ENCODE measurements at places on chromosomes 5 and 9.

DNA sequence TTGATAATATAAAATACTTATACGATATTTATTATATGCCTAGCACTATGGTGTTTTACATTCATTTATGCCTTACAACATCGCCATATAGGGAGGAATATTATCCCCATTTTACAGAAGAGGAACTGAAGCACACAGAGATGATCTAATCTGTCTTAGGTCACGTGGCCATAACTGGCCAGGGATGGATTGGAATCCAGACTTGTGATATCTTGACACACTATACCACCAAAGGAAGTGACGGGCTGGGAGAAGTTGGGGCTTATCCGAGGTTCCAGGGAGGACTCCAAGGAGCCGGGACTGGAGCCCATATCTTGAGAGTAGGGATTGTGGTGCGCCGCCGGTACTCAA, 129.8 kb downstream of the TMEM174 start:
- no peak for DNase-seq

DNA sequence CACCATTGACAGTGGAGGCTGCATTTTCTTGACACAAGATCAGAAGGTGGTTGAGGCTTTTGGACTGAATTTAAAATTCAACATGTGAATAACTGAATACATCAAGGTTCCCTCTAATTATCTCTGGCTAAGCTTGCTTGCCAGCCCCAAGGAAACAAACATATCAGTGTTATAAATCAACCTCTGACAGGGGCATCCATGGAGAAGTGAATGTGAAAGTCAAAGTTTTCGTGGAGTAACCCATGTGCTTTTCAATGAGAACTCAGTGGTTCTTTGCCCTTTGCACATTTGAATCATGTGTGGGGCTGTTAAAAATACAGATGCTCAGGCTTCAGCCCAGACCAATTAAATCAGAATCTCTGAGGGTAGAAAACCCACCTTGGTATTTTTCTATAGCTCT, 128.9 kb downstream of the LRRC70 start:
- DNase-seq: no peak

DNA sequence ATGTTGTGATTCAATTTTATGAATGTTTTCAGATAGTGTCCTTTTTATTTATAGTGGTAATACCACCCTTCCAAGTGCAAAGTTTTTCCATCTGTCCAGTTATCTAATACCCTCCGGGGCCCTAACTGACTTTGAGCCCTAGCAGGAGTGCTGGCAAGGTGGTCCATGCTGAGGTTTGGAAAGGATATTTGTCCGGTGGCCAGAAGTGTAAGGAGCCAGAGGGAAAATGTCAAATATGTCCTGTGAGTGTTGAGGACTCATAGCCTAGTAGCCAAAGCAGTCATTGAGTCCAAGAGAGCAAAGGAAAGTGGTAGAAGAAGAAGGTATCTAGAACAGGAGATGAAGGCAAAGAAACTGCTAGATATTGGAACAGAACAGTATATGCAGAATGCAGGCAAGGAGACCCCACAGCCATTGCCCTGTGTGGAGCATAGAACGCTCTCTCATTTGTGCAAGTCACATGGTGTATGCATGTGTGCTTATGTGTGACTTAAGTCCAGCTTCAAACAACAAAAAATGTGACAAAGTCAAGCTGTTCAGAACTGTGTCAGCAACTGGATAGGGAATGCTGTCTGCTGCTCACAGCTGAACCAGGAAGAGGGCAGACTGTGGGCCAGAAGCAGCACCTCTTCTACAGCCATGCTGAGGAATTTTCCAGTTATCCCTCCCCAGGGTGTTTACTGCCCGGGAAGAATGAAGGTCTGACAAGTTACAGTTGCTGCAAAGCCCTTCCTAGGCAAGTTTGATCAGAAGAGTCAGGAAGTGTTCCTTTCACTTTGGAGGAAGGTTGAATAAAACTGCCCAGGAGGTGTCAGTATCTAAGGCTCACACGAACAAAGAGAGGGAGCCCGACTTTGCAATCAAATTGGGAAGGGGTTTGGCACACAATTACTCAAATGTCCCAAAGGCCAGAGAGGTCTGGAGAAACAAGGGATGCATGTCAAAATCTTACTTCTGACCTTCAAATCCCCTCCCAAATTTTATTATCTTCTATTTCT, 463.3 kb upstream of the DMAC1 start:
- DNase-seq: no peak

DNA sequence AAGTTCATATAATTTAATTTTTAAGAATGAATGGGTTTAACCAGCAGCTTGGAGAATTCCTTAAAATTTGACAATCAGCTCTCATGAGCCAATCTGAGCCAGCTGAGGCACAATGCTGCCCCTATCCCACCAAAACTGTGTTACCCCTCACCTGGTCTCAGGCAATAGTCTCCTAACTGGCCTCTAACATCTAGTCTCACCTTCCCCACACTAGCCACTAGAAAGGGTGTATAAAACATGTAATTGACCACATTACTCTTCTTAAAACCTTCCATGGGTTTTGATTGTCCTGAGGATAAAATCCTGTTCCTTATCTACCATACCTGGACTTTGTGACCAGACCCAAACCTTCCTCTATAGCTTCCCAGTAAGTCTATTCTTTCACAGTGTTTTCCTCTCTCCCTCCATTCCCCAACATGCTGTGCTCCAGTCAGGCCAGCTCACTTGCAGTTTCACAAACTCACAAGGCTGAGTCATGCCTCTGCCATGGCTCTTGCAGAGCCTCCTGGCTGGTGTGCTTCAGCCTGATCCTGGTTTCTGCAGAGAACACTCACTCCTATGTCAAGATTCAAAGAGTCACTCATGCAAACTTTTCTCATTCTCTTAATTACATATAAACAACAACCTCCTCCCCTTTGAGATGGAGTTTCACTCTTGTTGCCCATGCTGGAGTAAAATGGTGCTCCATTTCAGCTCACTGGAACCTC, 16.0 kb upstream of the ZCCHC7 start:
- DNase-seq: peak; percentile 23

DNA sequence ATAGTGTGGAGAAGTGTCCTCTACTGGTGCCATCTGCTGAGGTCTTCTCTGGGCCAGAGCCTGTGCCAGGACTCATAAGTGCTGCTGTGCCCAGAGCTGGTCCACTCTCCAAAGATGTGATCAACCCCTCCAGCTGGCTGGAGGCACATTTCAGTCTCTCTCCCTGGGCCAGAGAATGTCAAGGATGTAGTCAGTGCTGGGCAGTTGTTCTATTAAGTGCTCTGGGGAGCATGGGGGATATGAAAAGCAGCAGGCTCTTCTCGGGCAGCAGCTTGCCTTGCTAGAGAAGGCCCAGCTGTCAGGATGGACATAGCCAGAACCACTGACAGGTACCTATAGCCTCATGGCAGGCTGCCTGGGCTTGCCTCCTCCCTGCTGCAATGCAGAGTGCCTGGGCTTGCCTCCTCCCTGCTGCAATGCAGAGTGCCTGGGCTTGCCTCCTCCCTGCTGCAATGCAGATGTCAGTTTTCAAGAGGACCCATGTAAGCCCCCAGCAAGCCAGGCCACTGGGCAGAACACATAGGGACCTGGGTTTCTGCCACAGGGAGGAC, 157.2 kb upstream of the PANK3 start:
- DNase-seq: no peak
